Epithelial cell of esophagus (primary cell): ENCODE measurements at places on chromosomes 1 and 21.
A peak's percentile ranks its signal among the peaks of the same experiment; 100 is the strongest.

GRCh38 chr1:169860750-169861149 lies 32.9 kb downstream of the SCYL3 start:
- no peak for DNase-seq

DNA sequence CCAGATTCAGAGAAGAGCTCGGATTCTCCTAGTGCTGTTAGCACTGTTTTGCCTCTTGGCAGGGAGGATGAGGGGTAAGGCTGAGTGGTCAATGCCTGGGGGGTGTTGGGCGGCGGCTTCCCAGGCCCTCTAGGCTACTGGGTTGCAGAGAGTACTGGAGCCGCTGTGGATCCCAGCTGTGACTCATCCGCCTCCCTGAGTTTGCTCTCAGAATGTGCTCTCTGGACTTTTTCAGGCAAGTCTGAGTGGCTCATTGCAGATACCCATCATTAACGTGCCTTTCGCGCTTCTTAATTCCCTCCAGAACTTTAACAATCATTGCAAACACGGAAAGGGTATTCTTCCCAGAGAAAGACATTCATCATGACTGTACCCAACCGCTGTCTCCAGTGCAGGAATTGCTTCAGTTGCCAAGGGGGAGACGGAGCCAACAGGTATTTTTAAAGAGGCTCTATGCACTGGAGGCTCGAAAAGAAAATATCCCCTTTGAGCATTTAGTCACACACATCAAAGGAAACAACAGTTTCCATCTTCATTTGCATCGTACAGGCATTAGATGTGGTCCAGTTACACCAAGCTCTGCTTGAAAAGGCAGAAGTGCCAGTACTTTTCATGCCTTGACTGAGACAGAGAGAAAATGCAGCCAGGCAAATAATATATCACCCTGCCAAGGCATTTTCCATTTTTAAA lies 14.4 kb upstream of the CAMTA1 start:
- DNase-seq, result peak; percentile 76

DNA sequence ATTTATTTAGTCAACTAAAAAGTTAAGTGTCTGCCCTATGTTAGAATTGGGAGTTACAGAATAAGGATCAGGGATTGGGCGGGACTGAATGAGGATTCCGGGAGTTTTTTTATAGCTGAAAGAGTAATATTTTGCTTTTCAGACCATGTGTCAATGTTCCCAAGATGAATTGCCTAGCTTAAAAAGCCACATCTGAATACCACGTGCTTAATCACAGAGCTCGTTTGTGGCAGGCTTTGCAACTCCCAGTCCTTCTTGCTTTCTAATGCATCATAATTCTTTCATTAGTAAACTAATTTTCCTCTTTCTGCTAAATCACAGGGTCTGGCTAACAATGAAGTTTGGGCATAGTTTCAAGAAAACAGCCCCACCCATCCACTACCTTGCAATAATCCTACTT lies 4.2 kb upstream of the BCL10 start:
- DNase-seq, result no peak

DNA sequence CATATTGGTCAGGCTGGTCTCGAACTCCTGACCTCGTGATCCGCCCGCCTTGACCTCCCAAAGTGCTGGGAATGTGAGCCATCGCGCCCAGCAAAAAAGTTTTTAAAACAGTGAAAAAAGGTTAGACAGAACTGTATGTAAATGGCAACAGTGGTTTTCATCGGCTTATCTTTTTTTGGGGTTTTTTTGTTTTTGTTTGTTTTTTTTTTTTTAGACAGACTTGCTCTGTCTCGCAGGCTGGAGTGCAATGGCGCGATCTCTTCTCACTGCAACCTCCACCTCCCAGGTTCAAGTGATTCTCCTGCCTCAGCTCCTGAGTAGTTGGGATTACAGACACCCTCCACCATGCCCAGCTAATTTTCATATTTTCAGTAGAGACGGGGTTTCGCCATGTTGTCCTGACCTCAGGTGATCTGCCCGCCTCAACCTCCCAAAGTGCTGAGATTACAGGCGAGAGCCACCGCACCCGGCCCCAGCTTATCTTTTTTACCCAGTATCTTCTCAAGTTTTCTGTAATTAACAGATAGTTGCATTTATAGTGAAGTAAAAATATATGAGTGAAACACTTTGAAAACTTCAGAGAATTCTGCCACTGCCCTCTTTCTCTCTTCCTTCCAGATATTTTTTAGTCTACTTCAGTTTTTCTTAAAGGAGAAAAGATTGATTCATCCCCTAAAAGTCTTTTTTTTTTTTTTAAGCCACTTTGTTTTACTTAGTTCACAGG lies 13.1 kb downstream of the TIMM17A start:
- DNase-seq, result no peak

GRCh38 chr1:190376044-190376443 lies 101.6 kb downstream of the BRINP3 start:
- no peak for DNase-seq

- peak; percentile 1 for DNase-seq
Observed at GRCh38 chr1:33986390-33987095, 122.7 kb downstream of the HMGB4 start.

- DNase-seq, result no peak
Observed at GRCh38 chr21:38243732-38244406, 12.9 kb upstream of the KCNJ15 start.

DNA sequence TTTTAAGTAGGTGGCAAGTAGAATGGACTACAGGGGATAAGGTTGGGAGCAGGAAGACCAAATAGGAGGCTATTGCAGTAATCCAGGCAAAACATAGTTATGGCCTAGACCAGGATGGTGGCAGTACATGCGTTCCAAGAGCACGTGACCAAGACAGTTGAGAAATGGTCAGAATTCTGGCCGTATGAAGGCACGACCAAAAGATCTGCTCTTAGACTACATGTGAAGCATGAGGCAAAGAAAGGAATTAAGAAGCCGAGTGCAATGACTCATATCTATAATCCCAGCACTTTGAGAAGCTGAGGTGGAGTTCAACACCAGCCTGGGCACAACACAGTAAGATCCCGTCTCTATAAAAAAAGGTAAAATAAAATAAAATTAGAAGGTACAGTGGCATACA lies 71.3 kb downstream of the LUZP1 start:
- DNase-seq, result no peak

DNA sequence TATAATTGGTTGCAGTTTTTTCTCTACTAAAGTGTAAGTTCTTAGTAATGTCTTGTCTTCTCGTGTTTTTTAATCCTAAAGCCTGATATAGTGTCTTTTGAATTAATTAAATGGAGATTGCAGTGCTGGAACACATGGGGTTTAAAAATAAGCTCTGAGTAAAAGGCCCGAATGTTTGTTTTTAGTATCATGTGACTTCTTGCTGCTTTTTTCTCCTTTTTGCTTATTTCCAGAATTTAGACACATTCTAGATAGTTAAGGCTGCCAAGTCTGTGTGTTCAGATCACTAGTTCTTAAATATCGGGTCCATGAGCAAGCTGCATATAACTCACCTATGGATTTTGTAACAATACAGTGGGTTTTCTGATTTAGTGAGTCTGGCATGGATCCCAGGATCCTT lies 27.5 kb downstream of the KCTD3 start:
- no peak for DNase-seq

DNA sequence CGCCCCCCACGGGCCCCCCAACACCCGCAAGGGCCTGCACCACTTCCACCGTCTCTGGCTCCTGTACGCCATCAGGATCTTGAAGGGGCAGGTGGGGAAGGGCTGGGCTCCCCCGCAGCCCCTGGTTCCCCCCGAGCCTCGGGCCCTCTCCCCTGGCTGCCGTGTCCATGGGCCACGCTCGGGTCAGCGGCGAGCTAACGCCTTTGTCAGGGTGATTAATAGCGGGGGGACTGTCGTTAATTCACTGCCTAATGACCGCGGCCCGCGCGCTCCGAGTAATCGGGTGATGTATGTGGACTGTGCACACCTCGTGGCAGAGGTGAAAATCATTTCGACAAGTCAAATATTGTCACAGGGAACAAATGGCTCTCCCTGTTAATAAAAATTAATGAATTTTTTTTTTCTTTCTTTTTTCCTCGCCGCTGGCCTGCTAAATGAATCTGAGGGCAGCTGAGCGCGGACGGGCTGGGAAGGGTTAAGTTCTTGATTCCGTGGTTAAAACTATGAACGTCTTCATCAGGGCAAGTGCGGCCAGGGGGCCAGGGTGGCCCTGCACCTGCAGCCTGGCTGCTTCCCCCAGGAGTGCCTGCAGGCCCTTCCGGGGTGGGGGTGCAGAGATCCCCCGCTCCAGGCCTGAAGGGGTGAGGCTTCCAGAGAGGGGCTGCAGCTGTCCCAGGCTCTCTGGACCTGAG lies 100.8 kb downstream of the PRDM16 start:
- no peak for DNase-seq

- no peak for DNase-seq
Observed at GRCh38 chr1:225201447-225201846, 226.4 kb downstream of the LBR start.

DNA sequence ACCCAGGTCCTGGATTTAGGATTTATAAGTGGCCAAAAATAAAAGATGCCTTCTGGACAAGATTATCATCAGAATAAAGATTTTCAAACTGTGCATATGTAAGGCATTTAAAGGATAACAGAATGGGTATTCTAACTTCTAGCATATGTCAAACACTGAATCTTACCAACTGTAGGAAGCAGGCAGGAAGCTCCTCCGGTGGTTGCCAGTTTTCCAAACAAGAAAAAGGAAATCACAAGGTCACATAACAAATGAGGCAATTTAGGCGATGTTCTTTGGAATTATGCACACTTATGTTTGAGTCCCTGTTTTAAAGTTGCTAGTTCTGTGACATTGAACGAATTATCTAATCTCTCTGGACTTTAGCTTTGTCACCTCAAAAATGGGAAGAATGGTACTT lies 48.9 kb downstream of the ATP6V1G3 start:
- no peak for DNase-seq

DNA sequence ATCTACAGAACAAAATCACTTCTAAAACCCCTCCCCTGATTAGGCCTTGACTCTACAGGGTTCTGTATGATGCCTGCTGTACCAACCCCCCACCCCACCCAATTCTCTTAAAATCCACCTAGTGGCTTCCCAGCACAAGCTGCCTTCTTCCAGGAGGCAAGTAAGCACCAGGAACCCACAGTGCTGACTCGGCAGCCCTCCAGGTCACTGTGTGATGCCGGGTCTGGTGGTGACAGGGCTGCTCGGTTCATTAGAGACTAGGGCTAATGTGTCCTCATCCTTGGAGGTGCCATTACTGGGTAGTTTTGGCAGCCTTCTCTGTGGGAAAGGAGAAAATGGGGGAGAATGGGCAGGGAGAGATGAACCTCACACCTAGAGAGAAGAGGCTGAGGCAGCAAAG lies 363.5 kb downstream of the PTPRU start:
- no peak for DNase-seq

- no peak for DNase-seq
Observed at GRCh38 chr1:63758791-63759190, 15.0 kb upstream of the ROR1 start.

DNA sequence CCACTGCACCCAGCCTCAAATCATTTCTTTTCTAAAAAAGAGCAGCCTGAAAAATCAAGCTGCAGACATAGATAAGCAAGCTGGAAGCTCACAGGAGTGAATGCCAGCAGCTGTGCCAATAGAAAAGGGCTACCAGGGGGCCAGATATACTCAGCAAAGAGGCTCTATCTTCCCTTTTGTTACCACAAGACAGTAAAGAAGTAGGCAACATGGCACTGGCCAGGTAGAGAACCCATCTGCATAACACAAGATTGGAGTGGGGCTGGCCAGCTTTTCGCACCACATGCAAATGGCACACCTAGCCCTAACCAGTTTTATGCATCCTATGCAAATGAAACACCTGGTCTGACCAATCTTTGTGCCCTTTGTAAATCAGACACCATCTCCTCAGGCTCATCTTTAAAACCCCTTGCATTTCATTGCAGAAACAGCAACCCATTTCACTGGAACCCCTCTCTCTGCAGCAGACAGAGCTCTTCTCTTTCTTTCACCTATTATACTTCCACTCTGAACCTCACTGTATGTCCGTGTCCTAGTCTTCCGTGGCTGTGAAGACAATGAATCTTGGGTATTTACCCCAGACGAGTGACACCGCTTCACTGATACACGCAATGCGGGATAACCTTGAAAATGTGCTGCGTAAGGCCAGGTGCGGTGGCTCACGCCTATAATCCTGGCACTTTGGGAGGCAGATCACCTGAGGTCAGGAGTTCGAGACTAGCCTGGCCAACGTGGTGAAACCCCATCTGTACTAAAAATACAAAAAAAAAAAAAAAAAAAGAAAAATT lies 15.1 kb downstream of the CASP9 start:
- DNase-seq, result no peak

DNA sequence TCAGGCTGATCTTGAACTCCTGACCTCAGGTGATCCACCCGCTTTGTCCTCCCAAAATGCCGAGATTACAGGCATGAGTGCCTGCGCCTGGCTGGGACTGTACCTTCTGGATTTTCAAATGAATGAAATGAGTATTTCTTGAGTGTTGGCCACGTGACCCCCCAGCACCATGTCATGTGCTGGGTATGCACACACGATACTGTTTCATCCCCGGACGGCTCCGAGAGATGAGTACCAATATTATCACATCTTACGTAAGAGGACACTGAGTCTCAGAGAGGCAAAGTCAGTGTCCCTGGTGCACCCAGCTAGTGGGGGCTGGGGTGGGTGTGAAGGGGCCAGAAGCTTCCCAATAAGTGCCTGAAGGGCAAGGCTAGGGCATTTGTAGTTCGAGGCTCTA lies 780 bp upstream of the CROCC start:
- DNase-seq, result no peak

DNA sequence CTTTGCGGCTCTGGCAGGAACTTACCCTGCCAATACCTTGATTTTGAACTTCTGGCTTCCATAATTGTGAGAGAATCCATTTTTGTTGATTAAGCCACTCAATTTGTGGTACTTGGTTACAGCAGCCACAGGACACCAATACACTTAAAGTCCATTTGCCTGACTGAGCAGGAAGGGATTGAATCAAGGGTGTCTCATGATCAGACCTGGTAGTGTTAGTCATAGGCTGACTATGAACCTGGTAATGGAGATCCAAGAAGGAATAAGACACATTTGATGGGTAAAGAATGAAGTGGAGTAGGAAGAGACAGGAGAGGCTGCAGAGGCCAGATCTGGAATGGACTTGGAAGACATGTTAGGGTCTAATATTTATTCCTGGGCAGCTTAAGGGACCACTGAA lies 31.2 kb upstream of the MAP1LC3C start:
- DNase-seq, result peak; percentile 61

GRCh38 chr1:110223581-110223980 lies 13.5 kb downstream of the KCNC4 start:
- DNase-seq, result no peak

- DNase-seq, result no peak
Observed at GRCh38 chr1:214005708-214006107, 17.9 kb downstream of the PROX1 start.

DNA sequence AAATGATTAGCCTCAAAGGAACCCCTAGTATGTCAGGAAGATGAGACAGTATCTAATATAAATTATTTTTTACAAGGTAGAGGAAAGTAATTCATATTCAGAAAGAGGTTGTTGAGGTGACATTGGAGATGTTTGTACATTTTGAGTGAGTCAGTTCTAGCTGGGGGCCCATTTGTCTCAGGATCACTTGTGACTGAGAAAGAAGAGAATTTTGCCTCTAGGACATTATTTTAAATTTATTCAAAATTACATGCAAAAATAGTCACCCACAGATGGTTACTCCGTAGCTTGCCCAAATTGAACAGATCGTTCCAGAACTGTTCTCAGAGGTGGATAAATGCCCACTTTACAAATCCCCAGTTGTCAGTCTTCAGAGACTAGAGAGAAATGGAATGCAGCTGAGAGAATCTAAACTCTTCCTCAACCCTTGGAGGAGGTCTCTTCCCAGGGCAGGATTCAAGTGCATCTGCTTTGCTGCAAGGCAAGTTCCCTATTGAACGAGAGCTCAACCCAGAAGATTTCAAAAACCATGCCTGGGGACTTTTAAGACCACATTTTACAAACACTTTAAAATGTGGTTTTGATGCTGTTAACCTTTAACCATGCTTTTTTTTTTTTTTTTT lies 987.8 kb upstream of the ADAMTS5 start:
- no peak for DNase-seq
